NCI-H510A (cell line): ENCODE measurements at places on chromosomes 11 and 22.

GRCh38 chr11:69493931-69494821 is 12.7 kb downstream of the LINC01488 start:
- DNase-seq, result no peak

- DNase-seq, result no peak
Observed at GRCh38 chr11:69210310-69211035, 54.7 kb downstream of the SMIM38 start.

DNA sequence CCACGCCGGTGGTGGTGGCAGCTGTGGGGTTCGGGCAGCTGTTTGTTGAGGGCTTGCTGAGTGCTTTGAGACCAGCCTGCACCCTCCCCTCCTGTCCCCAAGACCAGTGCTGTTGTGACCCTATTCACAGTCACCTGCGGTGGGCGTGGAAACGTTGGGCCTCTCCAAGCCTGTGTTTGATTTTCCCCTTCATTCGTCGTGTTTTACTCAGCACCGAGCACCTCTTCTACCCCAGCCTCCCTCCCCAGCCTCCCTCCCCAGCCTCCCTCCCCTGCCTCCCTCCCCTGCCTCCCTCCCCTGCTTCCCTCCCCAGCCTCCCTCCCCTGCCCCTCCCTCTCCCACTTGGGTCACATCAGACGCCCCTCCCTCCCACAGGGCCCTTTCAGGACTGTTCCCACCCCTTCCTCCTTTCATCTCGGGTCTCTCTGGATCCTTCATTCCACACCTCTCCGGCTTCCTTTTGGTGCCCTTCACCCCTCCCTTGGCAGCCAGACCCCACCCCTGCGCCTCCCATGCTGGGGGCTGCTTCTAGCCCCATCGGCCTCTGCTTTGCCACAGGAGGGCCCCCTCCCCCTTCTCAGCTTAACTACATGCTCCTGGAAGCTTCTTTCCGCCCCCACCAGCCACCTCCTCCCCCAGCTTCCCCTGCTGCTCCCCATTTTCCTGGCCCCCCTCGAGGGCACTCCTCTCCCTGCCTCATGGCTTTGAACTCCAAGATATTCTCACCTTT is 14.8 kb downstream of the FRMD8 start:
- DNase-seq, result no peak

DNA sequence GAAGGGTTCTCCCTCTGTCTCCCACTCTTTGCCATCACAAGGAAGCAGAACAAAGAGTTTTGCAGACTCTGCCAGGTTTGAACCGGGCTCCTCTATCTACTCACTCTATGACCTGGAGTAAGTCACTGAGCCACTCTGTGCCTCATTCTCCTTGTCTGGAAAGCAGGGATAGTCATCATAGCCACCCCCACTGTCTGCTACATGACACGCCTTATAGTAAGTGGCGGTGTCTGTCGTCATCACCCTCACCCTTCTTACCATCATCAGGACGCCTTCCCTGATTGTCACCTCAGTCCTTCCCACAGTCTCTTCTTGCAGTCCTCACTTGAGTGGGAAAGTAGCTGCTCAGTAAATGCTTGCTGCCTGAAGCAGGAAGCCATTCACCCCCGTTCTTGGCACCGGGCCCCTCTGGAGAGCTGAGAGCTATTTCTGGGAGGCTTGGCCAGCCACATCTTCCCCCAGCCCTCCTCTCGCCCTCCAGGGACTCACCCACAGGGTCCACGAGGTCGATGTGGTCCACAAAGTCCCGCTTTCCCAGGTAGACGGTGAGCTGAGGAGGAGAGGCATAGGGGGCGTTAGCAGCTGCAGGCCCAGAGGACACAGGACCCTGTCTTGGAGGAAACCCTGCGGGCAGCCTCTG is 46.4 kb downstream of the TPBGL start:
- DNase-seq, result no peak

DNA sequence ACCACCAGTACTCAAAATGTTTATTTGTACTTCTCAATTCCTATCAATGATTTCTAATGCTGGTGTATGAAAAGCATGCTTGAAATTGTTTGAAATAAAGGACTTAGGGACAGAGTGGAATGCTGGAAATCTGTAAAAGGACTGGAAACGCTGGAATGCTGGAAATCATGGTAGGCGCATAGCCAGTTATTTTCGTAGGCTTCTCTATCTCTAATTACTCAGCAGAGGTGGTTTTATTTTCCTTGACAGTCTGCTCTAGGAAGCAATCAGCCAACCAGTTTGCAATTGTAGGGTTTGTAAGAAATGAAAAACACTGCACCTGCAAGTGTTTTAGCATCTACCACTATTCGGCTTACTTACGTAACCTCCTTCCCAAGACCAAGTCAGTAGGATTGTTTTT is 788 bp downstream of the LIN7C start:
- no peak for DNase-seq

- DNase-seq, result no peak
Observed at GRCh38 chr22:40050258-40050657, 55.5 kb downstream of the FAM83F start.
